MG63 (cell line): ENCODE measurements at places on chromosomes 5 and 9. TPM values are rescaled to one million over a fixed set of nuclear protein-coding genes. Genes with fewer than 3 reads are reported as not detected.

- no peak for DNase-seq
These were observed 4.5 kb downstream of the BRD9 start for GRCh38 chr5:887947-888637.

DNA sequence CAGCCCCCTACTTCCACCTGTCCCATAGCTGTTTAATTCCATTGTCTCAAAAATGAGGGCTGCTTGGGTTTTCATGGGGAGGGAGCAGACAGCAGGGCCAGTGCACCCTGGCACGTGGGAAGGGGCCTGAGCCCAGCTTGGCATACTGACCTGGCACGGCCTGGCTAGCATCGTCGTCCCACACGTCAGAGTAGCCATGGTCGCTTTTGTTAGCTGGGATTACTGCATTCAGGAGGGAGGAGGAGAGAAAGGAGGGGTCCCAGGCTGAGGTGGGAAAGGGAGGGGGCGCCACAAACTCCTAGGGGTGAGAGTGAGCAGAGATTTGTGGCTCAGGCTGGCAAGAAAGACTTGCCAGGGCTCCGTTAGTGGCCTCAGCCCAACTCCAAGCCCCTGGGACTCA, 21.1 kb upstream of the CYSTM1 start:
- no peak for DNase-seq

Gene WWC1
- total RNA-seq, result 15.9 and 38.3 TPM in 2 replicates

Gene ZNF883
- 0.13 TPM in 1 of 2 replicates, not detected in the other for total RNA-seq

DNA sequence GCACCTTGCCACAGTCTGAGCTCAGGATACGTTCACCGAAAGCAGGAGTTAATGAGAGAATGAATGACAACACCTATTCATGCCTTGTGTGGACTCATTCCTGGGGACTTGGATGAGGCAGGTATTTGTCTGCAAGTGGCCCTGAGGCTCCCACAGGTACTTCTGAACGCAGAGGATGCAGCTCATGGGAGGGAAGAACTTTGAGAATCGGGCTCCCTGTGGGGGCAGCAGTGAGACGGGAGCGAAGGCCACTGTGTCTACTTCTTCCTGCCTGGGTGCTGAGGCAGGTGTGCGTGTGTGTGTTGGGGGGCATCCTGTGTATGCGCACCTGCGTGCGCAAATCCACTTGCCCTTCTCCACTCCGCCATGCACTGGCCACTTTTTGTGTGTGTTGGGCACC, 42.2 kb downstream of the PTPN3 start:
- no peak for DNase-seq

Gene DIPK1B
- 11.5 and 13.3 TPM in 2 replicates for total RNA-seq

Gene C5orf52
- not detected in 2 replicates for total RNA-seq

GRCh38 chr9:75184471-75184870, 96.2 kb downstream of the OSTF1 start:
- no peak for DNase-seq

DNA sequence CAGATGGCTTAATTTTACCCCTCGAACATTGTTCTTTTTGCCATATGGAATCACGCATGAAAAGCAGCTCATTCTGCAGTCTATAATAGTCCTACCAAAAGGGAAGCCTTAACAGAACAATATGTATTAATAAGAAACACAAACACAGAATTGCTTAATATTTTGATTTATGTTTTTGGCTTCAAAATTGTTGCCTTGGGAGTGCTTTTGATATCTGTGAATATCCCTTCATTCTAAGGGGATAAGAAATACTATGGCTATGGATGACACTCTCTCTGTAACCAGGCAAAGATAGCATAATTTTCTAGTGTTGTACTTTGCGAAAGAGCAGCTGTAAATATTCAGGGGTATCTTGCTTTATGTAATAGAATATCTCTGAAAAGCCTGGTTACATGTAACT, 26.3 kb upstream of the CFAP95 start:
- no peak for DNase-seq

GRCh38 chr5:36679221-36679989, 73.0 kb downstream of the SLC1A3 start:
- no peak for DNase-seq

Gene PPIC
- 30.6 and 38.7 TPM in 2 replicates for total RNA-seq

Gene ZNF618
- 3.4 and 3.6 TPM in 2 replicates for total RNA-seq

- DNase-seq, result no peak
These were observed 170.1 kb upstream of the PITX1 start for GRCh38 chr5:135204151-135204600.

GRCh38 chr5:17257705-17258273, 40.4 kb downstream of the BASP1 start:
- DNase-seq, result no peak

- DNase-seq, result no peak
These were observed 6.6 kb downstream of the GOLGA1 start for GRCh38 chr9:124934290-124934689.

DNA sequence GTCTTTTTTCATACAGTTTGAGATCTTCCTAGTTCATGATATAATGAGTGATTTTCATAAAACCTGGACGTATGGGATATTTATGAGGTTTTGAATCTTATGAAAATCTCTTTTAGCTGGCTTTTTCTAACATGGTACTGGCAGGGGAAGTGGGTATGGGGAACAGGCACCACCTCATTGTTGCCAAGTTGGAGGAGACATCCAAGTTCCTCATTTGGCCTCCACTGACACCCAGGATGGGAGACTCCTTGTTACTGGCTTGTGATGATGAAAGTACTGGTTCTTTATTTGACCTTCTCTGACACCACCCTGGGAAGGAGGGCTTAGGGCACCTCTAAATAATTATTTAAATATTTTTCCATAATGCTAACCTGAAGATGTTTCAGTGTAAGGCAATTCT, 4.0 kb upstream of the TNPO1 start:
- DNase-seq, result no peak

Gene CDO1
- not detected in 2 replicates for total RNA-seq

- DNase-seq, result peak; percentile 98
These were observed 177.5 kb downstream of the ZDHHC21 start for GRCh38 chr9:14515571-14516198.

Gene GARIN3
- not detected in 2 replicates for total RNA-seq

- no peak for DNase-seq
These were observed 23.7 kb upstream of the LOX start for GRCh38 chr5:122101636-122102285.

Gene PCDHA9
- not detected in 2 replicates for total RNA-seq
